ENCODE measurements at places on chromosomes 11 and 22.

GRCh38 chr11:110123003-110123402 lies 29.8 kb downstream of the ZC3H12C start:
- no peak for DNase-seq

GRCh38 chr11:88354912-88355311 lies 17.4 kb upstream of the CTSC start:
- DNase-seq: no peak

DNA sequence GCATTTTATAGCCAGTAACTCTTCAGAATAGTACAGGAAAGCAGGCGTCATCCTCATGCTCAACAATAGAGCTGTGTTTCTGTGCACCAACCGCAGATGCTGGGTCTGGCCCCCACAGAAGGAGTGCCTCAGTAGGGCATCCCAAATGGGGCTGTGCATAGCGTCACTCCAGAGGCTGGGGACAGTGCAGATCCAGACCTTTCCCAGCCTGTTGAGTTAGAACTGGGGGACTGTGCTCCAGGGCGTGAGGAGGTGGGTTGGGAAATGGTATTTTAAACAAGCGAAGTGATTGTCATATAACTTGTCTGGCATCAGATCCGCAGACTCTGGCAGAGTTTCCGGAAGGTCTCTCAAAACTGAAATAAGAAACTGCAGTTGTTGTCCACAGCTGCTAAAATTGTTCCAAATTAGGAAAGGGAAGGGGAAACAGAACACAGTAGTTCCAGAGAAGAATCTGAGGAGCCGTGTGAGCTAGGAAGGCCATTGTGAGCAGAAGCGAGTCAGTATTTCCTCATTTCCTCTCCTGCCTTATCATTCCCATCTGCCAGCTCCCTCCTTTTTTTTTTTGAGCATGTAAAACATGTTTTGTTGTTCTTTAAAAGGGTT lies 52.2 kb downstream of the JAM3 start:
- no peak for DNase-seq

- no peak for DNase-seq
Observed at GRCh38 chr11:61468002-61468401, 38.1 kb downstream of the SDHAF2 start.

DNA sequence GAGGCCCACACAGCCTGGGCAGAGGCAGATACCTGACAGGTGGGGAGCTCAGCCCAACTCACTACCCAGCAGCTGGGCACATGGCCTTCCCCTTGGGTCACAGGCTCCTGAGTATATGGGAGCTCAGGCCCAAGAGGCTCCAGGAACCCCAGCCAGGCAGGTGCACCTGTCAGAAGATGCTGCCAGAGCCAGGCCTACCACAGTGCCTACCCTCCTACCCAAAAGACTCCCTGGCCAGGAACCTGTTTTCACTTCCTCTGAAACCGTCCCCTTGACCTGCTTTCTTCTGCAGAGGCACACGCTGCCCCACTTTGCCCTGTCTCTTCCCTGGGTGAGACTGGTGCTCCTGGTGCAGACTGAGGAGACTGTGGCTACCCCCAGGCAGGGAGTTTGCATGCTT lies 2.9 kb downstream of the CHID1 start:
- no peak for DNase-seq

DNA sequence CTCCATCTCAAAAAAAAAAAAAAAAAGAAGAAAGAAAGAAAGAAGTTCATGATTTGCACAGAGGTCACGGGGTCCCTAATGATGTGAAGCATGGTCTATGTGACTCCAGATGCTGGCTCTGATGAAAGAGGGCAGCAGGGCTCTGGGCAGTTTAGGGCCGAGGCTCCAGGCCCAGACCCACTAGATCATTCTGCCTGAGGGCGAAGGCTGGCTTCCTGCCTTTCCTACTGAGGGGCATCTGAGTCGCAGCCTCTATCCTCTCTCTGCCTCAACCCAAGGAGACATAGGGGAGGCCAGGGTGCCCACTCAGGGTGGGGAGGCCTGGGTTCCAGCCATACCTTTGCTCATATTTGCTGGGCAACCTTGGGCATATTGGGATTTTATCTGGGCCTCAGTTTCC lies 4.8 kb downstream of the SLC35E4 start:
- no peak for DNase-seq

- DNase-seq: no peak
Observed at GRCh38 chr11:125378083-125378482, 118.0 kb downstream of the FEZ1 start.

- no peak for DNase-seq
Observed at GRCh38 chr22:41823797-41824196, 9.1 kb upstream of the SREBF2 start.

DNA sequence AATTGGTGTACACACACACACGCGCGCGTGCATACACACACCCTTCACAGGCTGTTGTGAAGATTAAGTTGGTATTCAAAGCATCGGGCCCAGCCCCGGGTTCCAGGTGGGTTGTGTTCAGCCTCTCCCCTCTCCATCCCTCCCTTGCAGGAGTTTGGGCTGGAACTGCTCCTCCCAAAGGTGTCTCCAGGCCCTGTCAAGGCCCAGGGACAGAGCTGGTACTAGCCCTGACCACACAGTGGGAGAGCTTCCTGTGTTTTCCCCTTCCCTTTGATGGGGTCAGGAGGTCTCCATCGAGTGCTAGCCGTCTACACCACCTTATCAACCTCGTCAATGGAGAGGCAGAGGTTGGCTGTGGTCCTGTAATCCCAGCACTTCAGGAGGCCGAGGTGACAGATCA lies 36.5 kb upstream of the CSNK1E start:
- no peak for DNase-seq

GRCh38 chr11:36357831-36358230 lies 61.7 kb downstream of the PRR5L start:
- DNase-seq: no peak

DNA sequence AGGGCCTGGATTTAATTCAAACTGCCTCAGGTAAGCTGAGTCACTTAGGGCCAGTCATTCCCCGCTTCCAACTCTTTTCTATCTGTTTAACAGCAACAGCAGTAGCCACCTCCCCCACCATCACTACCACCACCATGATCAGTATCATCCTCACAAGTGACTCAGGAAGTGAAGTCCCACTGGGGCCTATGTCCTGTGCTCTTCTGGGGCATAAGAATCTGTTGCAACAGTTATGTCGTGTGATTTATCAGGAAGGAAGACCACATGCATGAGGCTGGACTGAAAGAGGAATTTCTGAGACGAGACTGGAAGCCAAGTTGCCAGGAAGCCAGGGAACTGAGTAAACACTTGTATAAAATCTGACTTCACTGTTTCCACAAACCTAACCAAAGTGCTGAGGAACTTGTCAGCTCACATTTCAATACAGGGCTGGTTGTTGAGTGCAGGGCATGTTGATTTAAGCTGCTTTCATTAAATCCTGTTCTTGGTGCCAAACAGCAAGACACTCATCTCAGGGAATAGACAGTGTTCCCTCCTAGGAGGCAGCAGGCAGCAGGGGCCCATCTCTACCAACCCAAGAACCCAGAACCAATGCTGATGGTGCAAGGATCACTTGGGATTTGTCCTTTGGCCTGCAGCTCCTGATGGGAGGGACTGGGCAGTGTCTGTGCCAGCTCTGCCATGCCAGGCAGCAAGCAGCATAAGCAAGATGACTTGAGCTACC lies 226.7 kb upstream of the NARS2 start:
- no peak for DNase-seq

GRCh38 chr11:125155100-125155444 lies 9.5 kb upstream of the PKNOX2 start:
- no peak for DNase-seq

- DNase-seq: no peak
Observed at GRCh38 chr22:29985912-29986311, 94.4 kb upstream of the HORMAD2 start.

DNA sequence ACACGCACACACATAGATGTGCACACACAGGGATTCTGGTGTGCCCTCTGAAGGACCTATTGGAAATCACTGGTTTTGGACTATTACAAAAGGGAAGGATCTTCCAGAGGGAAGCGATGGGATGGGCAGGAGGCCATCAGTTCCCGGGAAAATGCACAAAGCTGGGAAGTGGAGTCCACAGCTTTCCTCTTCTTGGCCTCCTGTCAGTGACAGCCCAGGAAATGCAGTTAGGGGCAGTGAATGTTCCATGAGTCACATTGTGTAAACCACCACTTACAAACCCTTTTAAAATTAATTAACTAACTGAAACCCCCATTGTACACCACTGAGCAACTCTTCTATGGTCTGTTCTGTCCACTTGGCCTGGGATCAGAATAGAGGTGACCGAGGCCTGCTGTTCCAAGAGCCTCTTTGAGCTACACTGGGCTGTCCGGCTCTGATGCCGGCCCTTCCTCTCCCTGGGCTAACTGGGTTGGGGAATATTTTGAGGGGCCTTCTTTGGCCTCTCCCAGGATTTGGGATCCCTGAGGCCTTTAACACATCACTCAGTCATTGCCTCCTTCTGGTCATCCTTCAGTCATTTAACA lies 137.7 kb downstream of the FEZ1 start:
- no peak for DNase-seq

GRCh38 chr11:20157728-20158127 lies 2.5 kb downstream of the DBX1 start:
- DNase-seq: no peak

DNA sequence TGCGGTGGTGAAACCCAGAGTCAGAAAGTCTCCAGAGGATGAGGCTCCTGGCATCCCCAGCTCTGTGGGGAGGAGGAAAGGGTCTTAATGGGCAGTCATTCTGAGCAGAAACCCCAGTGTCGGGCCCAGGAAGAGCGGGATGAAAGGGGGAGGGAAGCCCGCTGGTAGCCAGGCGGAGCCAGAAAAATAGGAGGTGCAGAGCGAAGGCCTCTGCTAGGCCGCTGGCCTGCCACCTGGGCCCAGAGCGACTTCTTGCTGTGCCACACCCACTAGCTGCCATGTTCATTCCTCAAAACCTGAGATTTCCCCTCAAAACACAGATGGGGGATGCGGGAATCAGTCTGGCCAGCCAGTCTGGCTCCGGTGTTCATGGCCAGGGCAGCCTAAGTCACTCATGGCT lies 650 bp upstream of the POU2AF3 start:
- no peak for DNase-seq

DNA sequence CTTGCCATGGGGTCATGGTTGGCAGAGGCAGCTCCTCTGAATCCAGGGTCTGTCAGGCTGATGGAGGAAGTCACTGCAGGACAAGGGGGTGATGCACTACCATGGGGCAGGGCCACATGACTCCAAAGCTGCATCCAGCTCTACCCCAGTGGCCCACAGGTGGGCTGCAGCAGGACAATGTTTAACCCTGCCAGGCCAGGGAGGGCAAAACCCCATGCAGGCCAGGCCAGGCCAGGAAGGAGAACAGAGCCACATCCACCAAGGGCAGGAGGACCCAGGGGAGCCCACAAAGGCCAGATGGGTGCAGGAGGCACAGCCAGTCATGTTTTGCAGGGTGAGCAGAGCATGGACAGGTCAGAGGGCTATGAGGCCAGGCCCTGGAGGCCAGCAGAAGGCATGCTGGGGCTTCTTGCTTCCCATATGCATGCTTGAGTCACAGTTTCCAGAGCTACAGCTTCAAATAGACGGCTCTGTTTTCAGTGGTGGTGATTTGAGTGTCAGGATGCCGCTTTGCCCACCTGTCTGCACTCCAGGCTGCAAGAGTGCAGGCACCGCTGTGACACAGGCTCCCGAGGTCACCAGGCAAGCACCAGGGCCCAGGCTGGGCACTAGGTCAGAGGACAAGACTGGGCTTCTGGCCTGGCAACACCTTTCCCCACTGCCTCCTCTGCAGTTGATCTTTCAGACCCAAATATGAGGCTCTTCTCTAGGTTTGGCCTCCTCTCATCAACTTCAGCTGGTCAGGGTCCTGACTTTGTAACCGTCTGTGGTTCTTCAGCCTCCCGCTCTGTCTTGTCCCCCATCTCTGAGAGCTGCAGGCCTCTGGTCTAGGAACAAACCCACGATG lies 22.9 kb downstream of the RSPH14 start:
- no peak for DNase-seq

DNA sequence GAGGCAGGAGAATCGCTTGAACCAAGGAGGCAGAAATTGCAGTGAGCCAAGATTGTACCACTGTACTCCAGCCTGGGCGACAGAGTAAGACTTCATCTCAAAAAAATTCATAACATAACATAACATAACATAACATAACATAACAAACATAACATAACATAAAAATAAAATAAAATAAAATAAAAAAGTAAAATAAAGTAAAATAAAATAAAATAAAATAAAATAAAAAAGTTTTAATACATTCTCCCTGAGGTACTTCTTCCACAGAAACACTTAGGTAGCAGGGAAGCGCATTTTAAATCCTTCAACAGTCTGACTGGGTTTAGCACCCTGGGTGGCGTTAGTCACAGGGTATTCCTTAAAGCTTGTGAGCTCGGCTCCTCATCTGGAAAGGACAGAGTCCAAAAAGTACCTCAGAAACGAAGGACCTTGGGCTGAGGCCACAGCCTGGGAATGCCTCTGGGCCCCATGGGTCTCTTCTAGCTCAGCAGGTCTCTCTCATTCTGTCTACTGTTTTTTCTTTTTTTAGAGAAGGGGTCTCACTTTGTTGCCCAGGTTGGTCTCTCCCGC lies 41.7 kb downstream of the MICAL3 start:
- DNase-seq: no peak

DNA sequence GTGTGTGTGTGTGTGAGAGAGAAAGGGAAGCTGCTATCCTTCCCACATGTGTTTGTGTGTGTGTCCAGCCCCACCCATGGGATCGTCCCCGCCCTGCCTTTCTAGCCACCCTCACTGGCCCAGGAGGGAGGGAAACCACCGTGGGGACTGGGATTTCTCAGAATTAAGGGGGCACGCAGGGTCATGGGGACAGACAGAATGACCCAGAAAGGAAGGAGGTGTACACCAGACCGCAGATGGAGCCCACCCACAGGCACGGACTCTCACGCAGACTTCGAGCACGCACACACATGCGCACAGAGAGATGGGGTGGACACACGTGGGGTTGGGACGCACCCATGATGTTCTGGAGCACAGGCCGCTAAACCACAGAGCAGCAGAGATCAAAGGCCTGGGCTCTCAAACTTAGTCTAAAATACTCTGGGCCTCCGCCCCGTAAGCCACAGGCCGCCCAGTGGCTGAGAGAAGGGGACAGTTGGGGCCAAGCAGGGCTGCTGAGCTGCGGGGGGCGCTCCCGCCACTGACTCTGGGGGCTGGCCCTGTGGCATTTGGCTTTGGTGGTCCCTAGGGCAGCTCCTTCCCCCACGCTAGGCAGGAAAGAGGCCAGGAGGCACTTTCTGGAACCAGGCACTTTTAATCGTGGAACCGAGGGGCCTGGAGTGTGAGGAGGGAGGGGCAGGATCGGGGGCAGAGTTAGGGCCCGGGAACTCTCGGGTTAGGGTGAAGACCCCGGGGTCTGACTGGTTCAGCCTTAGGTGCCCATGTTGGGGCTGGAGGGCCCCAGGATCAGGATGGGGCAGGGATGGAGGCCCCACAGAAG lies 1.5 kb downstream of the IFITM5 start:
- DNase-seq: peak; percentile 61

- DNase-seq: no peak
Observed at GRCh38 chr11:111309215-111309915, 11.0 kb downstream of the POU2AF3 start.

- no peak for DNase-seq
Observed at GRCh38 chr11:130278745-130279144, 36.0 kb downstream of the ZBTB44 start.
